Cortex of kidney (tissue), 1 donor: ENCODE measurements at places on chromosomes 7 and 10.

GRCh38 chr7:69433081-69433480 is 165.2 kb upstream of the AUTS2 start:
- DNase-seq: no peak

- DNase-seq: no peak
These were observed 70.6 kb downstream of the PTPRE start for GRCh38 chr10:127977357-127978009.

DNA sequence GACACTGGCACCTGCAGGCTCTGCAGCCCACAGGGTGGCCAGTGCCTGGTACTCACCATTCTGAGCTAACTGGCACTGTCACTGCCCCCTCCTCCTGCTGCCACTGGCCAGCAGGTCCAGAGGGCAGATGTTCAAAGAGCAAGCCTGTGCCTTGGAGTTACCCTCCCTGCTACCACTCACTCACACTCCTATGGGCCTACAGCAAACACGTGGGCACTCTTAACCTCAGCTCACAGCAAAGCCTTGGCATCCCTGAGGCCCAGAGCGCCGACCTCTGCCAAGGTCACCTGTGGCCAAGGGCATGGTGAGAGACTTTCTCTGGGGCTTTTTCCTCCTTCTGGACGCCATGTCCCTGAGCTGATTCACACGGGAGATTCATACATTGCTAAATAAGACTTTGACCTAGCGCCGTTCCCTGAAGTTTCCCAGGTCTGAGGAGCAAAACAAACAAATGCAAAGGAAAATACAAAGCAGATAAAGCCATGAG is 270.0 kb upstream of the PPP2R2D start:
- DNase-seq: no peak

GRCh38 chr7:112172870-112173567 is 33.2 kb downstream of the DOCK4 start:
- no peak for DNase-seq

DNA sequence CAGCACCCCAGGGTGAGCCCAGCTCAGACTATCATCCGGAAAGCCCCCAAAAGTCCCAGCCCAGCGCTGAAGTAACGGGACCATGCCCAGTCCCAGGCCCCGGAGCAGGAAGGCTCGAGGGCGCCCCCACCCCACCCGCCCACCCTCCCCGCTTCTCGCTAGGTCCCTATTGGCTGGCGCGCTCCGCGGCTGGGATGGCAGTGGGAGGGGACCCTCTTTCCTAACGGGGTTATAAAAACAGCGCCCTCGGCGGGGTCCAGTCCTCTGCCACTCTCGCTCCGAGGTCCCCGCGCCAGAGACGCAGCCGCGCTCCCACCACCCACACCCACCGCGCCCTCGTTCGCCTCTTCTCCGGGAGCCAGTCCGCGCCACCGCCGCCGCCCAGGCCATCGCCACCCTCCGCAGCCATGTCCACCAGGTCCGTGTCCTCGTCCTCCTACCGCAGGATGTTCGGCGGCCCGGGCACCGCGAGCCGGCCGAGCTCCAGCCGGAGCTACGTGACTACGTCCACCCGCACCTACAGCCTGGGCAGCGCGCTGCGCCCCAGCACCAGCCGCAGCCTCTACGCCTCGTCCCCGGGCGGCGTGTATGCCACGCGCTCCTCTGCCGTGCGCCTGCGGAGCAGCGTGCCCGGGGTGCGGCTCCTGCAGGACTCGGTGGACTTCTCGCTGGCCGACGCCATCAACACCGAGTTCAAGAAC is 1.1 kb downstream of the VIM start:
- DNase-seq: no peak

- no peak for DNase-seq
These were observed 7.8 kb upstream of the GPR22 start for GRCh38 chr7:107461938-107462533.

GRCh38 chr7:132240262-132240661 is 336.0 kb downstream of the PLXNA4 start:
- no peak for DNase-seq

DNA sequence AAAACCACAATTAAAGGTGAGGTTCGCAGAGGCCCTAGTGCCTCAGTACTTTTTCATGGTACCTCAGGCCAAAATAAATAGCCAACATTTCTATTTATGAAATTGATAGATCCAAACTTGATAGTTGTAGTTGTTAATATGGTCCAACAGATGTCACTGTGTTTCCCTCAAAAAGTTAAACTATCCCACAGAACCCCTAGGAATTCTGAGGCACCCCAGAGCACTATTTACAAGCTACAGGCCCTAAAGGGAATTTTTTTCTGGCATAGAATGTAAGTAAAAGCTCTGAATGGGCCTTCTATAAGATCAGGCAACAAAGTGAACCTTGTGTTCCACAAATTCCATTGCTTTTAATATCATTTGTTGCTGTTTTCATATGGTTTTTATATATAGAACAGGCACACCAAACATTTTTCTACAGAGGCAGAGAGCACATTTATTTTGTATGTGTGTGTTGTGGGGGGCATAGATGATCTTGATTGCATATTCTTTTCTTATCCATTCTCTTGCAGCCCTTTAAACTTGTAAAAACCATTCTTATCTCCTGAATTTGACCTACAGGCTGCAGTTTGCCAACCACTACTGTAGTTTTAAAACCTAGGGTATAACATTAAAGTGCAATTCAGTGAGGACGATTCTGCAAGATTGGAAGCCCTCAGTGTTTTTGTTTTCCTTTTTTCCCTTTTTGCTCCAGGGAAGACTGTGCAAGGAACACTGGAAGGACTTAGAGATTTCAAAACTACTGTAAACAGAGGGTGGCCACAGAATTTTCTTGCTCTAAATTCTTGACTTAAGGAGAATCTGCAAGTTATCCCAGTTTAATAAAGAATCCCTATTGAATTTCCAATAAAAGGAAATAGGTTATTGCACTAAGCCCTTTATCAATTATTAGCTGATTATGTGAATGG is 3.5 kb upstream of the ARL4A start:
- DNase-seq: no peak

GRCh38 chr7:39480901-39481300 is 85.3 kb upstream of the YAE1 start:
- DNase-seq: no peak

- DNase-seq: no peak
These were observed 65.6 kb downstream of the SLC29A4 start for GRCh38 chr7:5348134-5349004.

GRCh38 chr7:157464971-157465886 is 128.4 kb downstream of the DNAJB6 start:
- DNase-seq: no peak

DNA sequence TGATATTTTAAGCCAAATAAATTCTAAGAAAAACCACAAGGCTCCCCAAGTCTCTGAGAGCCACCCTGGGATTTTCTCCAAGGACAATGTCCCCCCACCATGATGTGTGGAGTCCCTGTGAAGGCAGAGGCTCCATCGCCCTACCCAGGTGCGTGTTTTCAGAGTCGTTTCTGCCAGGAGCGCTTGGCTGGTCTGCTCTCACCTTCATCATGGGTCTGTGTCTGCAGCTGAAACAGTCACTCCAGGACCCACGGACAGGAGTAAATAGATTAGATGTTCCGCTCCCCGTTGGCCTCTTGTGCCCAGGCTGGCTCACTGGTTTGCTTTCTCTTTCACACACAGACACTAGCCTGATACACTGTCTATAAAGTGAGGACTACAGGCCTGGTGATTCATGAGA is 217.5 kb downstream of the SFMBT2 start:
- DNase-seq: no peak
